Heart left ventricle (tissue), 16 donors: ENCODE measurements at places on chromosomes 6 and 20.

- DNase-seq: no peak
Observed at GRCh38 chr20:60934724-60935123, 317.3 kb upstream of the CDH4 start.

DNA sequence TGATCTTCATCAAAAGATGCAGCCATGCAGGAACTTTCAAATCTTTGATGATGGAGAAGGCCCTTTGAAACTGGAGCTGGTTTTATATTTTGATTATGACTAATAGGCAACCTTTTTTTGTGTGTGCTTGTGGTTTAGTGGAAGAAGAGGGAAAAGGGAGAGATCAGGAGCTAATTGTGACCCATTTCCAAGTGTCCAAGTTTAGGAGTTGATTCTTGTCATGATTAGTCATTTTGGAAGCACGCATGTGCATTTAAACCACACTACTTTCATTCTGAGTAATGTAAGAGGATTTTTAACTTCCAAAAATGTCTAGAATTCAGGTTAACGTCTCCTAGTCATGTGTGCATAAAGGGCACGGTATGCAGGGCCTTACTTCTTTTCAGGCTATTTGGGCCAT is 3.5 kb downstream of the FOXO3 start:
- no peak for DNase-seq

DNA sequence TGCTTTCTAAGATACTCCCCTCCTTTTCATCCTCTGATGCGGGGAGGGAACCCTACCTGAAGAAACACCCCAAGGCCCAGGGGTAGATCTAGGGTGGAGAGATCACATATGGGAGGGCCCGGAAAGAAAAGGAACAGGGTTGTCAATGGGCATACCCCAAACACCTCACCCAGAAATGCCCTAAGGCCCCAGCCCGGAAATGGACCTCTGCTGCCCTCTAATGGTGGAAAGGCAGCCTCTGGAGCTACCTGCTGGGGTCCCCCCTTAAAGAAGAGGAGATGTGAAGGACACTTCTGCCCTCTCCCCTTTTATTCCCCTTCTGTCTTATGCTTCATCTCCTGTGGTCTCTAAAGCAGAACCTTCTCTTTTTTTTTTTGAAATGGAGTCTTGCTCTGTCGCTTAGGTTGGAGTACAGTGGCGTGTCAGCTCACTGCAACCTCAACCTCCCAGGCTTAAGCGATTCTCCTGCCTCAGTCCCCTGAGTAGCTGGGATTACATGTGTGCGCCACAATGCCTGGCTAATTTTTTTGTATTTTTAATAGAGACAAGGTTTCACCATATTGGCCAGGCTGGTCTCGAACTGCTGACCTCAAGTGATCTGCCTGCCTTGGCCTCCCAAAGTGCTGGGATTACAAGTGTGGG is 458 bp upstream of the ARMC12 start:
- DNase-seq: peak; percentile 84

DNA sequence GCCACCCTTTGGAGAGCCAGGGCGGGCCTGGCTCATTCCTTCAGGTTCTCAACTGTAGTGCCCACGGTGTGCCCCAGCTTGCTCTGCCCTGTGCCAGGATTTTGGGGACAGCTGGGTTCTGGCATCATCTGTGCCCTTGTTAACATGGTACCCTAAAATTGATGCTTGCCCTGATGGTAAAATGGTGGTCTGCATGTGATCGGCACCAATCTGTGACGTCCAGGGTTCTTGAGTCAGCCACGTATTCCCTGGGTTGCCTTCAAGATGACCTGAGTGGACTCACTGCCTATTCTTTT is 31.2 kb upstream of the APCDD1L start:
- DNase-seq: no peak

DNA sequence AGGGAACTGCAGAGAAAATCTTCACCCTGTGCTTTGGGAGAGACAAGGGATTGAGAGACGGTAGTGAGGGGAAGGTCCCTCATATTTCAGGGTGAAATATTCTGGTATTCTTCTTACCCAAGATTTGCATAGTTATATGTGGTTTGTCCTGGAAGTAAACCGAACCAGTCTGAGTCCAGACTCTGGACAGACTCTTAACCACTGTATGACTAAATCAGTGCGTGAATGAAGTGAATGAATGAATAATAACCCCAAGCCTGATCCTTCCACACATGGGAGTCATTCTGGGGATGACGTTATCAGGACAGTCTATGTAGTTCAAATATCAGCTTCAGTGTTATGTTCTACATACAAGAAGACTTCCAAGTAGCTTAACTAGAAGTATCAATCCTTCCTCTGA is 690.7 kb downstream of the KIF16B start:
- DNase-seq: no peak

GRCh38 chr6:15023448-15023847 is 222.4 kb upstream of the JARID2 start:
- DNase-seq: no peak

GRCh38 chr6:68747110-68747790 is 112.2 kb downstream of the ADGRB3 start:
- DNase-seq: no peak
